Activated T-helper 9 cell treated with anti-CD3 and anti-CD28 coated beads, Interleukin-2, amount 50 U/mL, for 16 hours (primary cell): ENCODE measurements at places on chromosomes 11 and 22.

DNA sequence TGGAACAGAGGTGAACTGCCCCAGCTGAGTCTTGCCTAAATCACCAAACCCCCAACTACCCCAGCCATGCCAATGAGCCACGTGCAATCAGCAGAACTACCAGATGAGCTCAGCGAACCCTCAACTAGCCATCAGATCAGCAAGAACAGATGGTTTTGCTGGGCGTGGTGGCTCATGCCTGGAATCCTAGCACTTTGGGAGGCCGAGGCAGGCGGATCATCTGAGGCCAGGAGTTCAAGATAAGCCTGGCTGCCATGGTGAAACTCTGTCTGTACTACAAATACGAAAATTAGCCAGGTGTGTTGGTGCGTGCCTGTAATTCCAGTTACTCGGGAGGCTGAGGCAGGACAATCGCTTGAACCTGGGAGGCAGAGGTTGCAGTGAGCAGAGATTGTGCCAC, 374.3 kb downstream of the NXPE2 start:
- no peak for DNase-seq

DNA sequence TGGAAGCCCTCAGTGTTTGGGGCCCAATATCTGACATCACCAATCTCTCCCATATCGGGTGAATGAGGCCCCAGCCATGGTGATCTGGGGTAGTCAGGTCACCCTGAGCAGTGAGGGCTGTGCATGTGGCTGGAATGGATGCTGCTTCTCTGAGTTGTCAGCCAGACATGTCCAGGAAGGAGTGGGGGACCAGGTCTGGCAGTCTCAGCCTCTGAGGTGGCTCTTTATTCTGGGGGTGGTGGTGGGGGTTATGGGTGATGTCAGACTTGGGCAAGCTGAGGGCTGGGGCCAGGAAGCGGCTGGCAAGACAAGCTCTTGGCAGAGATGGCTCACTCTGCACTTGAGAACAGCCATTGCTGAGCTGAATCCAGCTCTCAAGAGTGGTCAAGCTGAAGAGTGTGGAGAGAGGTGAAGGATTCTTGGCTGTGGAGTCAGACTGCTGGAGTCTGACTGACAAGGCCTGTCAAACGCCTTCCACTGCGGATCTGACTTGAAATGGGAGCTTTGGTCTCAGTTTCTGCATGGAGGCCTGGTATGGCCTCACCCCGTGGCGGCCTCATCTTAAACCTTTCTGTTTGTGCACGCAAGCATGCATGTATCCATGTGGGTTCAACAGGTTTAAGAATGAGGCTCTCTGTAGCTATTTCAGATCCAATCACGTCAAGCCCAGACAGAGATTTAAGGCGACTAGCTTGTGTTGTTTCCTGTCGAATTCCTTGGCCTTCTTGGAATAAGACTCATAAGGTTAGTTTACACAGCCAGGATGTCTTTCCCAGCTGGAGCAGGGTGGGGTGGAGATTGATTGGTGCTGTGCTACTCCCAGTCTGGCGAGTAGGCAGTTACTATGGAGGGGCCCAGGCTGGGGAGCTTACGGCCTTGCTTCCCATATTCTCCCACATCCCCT, 83.9 kb upstream of the TIMP3 start:
- no peak for DNase-seq

- DNase-seq: no peak
These were observed 52.2 kb downstream of the PRDM10 start for GRCh38 chr11:129950101-129951091.

DNA sequence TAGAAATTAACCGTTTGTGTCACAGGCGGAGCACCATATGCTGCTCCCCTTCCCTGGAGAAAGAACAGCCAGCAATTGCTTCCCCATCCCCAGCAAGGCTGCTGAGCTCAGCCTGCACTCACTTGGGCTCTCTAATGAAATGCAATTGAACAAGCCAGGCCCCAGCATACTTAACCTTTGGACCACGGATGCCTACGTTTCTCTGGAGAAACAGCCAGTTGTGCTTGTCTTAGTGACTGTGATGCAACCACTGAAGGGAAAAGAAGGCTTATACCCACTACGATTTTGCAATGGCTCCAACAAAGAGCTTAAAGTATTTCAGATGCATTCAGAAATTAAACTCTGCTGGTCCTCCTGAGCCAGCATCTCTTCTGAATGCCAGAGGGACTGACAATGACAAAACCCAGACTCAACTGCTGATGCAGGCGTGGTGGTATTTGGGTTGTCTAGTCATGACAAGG, 51.3 kb upstream of the SESN3 start:
- no peak for DNase-seq

DNA sequence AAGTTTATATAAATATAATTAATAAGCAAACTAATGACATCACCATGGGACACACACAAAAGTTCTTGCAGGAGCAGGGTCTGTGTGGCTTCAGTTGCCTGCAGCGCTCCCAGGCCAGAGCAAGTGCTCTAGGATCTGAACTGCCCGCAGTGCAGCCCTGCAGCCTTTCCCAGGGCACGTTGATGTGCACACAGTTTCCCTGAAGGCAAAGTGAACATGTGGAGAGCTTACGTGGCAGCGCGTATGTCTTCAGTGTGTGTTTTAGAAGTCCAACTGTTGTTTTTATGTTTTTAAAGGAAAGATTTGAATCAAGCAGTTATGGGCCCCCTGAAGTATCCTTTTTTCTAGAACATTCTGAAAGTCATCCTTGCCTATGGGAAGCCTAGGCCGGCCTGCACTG, 1.2 kb upstream of the TIGD3 start:
- no peak for DNase-seq

- DNase-seq: no peak
These were observed 765 bp downstream of the RCOR2 start for GRCh38 chr11:63915961-63916836.

DNA sequence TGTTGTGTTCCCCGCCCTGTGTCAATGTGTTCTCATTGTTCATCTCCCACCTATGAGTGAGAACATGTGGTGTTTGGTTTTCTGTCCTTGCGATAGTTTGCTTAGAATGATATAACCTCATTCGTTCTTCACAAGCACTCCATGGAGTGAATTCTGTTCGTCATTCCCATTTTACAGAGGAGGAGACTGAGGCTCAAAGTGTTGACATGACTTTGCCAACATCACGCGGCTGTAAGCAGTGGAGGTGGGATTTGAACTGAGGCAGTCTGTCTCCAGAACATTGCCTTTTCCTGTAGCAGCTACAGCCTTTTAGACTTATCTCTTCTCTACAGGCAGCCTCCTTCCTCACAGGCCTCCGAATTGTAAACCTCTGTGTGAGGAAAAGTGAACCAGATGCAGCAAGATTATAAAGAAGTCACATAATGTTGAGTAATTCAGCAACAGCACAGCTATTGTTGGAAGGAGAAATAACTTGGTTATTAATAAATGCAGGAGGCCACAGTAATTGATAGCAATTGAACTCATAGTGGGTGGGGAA, 74.6 kb downstream of the MYO18B start:
- no peak for DNase-seq

DNA sequence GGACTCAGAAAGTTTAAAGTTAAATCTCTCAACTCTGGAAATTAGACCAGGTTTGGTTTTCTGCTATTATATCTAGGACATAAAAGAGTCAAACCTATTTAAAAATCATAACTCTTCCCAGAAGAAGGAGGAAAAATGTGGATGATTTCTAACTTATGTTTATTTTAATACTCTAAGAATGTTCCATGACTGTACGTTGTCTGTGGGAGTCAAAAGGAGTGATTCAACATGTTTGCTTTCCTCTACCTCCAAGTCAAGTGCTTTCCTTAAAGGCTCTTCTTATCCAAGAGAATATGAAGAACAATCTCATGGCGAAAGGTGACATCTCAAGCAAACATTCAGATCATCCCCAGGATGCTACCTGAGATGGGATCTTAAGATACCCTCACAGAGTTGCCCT, 21.6 kb downstream of the OR51E1 start:
- DNase-seq: no peak

DNA sequence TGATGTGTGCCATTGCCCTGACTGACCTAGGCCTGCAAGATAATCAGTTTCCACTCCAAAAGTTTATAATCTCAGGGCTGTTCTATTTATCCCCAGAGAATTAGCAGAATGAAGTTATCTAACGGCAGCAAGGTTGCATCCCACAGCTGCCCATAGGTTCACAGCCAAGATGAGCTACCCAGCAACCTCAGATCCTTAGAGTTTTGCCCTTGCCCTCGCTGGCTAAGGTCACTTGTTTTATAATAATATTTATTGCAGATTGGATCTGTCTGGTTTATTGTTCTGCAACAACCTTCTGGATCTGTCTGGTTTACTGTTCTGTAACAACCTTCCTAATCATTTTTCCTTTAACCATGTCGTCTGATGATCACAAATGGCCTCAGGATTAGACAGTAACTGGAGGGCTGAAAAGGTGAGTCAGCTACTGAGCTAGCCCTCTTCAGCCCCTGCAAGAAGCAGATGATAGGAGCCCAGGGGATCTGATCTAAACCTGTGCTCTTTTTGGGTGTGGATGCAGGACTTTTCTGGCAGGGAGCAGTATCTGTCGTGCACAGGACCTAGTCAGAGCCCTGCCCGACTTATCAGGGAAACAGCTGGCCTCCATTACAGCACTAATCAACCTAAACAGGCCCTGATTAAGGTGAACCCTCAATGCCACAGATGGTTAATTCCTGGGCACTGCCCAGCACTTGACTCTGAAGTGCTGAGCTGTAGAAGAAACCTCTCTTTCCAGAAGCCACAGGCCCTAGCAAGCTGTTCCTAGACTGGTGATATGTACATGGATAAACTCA, 642.9 kb upstream of the KIRREL3 start:
- DNase-seq: no peak

- DNase-seq: no peak
These were observed 728 bp downstream of the TBC1D22A start for GRCh38 chr22:46763051-46763705.

DNA sequence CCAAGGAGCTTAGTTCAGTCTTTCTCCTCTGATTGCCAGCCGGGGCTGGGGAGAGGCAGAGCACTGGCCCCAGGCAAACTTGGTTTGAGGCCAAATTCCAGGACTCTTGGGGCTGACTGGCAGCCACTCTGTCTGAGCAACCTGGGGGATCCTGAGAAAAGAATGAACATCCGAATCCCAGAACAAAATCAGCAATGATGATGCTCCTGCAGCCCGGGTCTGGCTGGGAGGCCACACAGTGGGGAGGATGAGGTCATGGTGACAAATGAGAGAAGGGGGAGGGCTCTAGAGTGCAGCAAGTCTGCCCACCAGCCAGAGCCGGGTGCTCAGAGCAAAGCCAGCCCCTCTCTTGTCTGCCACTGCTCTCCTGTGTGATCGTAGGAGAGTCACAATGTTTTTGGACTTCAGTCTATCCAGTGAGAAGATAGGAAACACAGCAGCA, 71.8 kb upstream of the PAX6 start:
- no peak for DNase-seq

DNA sequence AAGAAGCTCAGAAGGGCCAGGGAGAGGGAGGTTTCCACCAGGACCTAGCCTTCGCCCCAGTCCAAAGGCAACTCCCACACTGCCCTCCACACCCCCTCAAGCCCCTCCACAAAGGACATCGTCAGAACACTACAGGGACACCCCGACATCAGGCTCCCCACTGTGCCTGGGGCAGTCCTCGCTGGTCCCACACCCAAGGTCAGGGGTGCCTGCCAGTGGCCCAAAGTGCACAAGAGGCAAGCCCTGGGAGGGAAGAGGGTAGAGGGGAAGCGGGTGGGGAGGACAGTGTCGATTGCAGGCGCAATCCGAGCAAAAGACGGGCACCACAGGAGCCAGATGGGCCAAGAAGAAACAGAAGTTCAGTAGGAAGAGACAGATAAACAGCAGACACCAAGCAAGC, 35.6 kb upstream of the JAM3 start:
- DNase-seq: no peak

GRCh38 chr11:114929351-114930000, 251.1 kb downstream of the NXPE2 start:
- no peak for DNase-seq

DNA sequence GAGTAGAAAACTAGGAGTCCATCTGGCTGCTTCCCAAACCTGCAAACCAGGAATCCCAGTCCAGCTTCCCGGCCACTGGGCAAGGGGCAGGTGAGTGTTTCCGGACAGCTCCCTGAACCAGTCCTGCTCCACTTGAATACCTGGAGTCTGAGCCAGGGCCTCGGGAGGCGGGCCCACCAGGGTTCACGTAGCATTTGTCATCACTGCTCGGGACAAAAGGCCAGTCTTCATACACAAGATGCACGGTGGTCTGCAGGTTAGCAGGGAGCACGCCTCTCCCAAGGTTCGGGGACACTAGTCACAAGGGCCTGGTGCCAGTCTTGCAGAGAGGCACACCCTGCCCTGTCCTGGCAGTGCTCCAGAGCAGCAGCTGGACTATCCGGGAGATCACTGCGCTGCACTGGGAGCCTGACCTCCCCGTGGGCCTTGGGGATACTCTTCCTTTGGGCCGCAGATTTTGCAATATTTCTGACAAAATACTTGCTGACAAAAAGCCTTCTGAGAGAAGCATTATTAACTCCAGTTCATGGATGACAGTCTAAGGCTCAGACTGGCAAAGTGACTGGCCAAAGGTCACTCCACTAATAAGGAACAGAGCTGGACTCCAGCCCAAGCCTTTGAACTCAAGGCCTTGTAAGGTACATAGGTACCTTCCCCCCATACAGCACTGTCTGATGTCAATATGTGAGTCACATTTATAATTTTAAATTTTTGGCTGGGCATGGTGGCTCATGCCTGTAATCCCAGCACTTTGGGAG, 25.1 kb downstream of the CD6 start:
- DNase-seq: no peak

- no peak for DNase-seq
These were observed 81.6 kb upstream of the SEPTIN5 start for GRCh38 chr22:19632668-19633148.

DNA sequence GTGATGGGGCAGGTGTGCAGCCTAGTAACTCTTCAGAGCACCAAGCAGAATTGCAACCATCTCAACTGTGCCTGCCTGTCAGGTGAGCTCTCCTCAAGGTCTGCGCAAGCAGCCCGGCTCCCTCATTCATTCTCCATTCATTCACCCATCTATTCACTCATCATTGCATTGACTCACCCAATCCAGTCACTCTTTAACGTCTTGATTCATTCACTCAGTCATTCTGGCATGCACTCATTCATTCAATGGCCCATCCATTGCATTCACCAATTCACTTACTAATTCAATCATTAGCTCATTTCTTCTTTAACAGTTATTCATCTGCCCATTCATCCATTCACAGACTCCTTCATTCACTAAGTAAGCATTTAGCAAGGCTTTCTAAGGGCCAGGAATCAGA, 111.8 kb downstream of the PDE2A start:
- no peak for DNase-seq

DNA sequence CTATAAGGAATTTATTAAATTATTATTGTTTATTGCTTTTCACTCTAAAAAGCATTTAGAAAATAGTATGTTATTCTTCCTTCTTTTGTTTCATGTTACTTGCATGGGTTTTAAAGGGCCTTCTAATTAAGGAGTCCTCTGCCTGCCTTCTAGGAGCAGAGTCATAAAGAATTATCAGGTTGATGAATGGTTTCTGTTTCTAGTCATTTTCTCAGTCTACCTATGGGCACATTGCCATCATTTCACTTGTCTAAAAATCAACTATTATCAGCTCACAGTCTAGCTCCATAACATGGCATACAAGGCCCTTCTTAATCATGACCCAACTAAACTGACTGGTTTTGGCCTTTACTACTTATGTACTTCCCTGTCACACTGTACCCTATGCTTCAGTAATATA, 16.2 kb downstream of the DYNC2H1 start:
- no peak for DNase-seq
